HT-29 (cell line): ENCODE measurements at places on chromosomes 16 and 17.

- no peak for DNase-seq
These were observed 141.5 kb upstream of the CORO6 start for GRCh38 chr17:29764217-29764616.

- peak; percentile 48 for DNase-seq
These were observed 4.5 kb downstream of the PMP22 start for GRCh38 chr17:15260376-15261257.

- no peak for DNase-seq
These were observed 44.7 kb upstream of the KCNJ16 start for GRCh38 chr17:70030371-70030770.

GRCh38 chr17:59423137-59423724 lies 91.8 kb downstream of the YPEL2 start:
- DNase-seq, result no peak

GRCh38 chr17:16442141-16442540 lies 26.8 kb downstream of the TRPV2 start:
- no peak for DNase-seq

GRCh38 chr17:57461082-57461481 lies 204.8 kb downstream of the MSI2 start:
- no peak for DNase-seq

- no peak for DNase-seq
These were observed 120.6 kb downstream of the SHISA9 start for GRCh38 chr16:13021996-13022395.

DNA sequence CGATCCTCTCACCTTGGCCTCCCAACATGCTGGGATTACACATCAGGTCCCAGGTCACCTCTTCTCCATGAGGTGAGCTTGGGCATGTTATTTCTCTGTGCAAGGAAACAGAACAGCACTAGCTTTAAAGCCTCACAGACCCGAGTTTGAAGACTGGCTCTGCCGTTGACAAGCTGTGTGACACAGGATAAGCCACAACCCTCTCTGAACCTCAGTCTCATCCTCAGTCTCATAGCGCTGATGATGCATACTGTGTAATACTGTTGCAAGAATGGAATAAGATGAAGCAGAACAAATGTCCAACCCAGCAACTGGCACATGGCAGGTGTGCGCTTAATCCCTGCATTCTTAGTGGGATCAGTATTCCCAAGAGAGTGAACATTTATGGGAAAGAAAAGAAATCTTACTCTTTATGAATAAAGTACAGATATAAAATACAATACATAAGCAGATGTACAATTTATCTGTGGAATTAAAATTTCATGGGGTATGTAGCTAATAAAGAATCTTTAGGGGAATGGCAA lies 43.5 kb downstream of the ABAT start:
- no peak for DNase-seq

- no peak for DNase-seq
These were observed 47.1 kb downstream of the BCL7C start for GRCh38 chr16:30846649-30847402.

GRCh38 chr17:82874011-82874835 lies 34.4 kb upstream of the ZNF750 start:
- DNase-seq, result peak; percentile 87

- no peak for DNase-seq
These were observed 16.0 kb downstream of the SPNS3 start for GRCh38 chr17:4449736-4450135.

DNA sequence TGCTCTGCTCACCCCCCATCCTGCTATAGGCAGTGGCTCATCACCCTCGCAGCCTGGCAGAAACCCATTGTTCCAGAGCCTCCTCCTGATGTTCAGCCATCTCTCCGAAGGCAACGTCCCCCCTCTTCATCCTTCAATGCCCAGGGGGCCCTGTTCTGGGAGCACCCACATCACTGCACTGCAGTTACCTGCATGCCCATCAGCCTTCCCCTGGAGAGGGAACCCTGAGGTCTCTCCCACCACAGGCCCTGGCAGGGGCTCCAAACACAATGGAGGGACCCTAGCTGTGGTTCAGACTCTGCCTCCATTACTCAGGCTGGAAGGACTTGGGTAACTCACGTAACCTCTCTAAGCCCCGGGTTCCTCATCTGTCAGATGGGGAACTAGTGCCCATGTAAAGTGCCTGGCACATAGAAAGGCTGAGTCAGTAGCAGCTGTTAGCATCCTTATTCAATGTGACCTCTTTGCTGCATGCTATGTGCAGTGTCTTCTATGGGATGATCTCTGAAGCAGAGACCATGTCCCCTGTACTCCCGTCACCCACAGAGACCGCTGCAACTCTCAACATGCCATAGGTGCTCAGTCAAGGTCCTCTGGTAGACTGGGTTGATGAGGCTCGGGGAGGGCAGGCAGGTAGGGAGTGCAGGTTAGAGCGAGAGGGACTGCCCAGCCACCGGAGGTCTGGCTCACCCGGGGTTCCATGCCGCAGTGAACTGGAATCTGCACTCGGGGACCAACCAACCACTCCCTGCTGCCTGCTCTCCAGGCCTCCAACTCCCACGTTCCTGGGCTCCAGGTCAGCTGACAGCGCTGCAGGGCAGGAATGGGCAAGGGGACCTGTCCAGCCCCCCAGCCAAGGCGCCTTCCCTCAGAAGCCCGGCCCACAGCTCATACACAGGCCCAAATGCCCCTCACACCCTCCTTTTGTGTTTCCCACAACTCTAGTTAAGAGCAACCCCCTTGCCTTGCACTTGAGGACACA lies 233.2 kb downstream of the ZNF423 start:
- no peak for DNase-seq

- DNase-seq, result no peak
These were observed 3.4 kb upstream of the HID1 start for GRCh38 chr17:74975943-74976342.

GRCh38 chr17:10022416-10022815 lies 117.3 kb upstream of the RCVRN start:
- DNase-seq, result no peak

DNA sequence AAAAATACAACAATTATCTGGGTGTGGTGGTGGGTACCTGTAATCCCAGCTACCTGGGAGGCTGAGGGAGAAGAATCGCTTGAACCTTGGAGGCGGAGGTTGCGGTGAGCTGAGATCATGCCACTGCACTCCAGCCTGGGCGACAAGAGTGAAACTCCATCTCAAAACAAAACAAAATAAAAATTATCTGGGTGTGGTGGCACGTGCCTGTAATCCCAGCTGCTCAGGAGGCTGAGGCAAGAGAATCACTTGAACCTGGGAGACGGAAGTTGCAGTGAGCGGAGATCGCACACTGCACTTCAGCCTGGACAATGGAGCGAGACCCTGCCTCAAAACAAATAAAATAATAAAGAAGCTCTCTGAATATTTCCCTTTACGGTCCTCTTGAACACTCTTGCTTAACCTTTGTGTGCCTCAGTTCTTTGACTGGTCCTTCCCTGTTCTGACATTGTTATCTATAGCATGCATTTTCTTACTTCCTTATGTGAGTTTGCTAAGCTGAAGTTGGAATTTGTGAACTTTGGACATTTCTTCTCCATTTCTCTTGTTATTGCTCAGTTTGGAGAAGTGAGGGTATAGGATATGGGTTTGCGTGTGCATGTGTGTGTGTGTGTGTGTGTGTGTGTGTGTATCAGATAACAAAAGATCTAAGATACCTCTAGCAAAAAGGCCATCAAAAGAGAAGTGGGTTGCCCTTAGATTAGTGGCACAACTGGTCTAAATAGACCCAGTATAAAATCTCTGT lies 29.7 kb upstream of the WSB1 start:
- no peak for DNase-seq

GRCh38 chr17:20983359-20983637 lies 59.5 kb downstream of the USP22 start:
- DNase-seq, result no peak

GRCh38 chr17:11643851-11644250 lies 45.6 kb downstream of the DNAH9 start:
- no peak for DNase-seq

DNA sequence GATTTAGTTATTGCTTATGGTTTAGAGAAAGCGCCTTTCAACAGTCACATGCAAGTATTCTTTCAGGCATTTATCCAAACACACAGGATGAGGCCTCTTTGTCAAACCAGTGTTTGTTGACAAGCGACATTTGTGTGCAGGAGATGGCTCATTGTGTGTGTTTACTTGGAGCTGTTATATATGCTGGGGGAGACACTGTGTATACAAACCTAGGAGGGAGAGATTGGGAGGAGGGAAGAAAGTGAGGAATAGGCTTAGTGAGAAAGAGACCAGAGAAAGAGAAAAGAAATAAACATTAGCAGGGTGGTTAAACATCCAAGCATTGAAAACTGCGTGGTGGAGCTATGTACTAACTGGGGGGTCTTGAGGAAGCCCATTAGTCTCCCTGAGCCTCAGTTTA lies 437.6 kb downstream of the MAF start:
- no peak for DNase-seq

- no peak for DNase-seq
These were observed at the start of gene KCNJ12 for GRCh38 chr17:21376081-21376758. Gene KCNJ12 (plus strand): TSS chr17:21376357. CDS start chr17:21415343, 38,986 bp downstream.

- no peak for DNase-seq
These were observed 178.8 kb downstream of the MAP2K6 start for GRCh38 chr17:69593351-69593715.

- no peak for DNase-seq
These were observed at the start of gene CD300A for GRCh38 chr17:74466111-74466827. Gene CD300A (plus strand): TSS chr17:74466634. CDS start chr17:74466704, 70 bp downstream.

- DNase-seq, result no peak
These were observed 22.6 kb upstream of the NGFR start for GRCh38 chr17:49472527-49472926.

DNA sequence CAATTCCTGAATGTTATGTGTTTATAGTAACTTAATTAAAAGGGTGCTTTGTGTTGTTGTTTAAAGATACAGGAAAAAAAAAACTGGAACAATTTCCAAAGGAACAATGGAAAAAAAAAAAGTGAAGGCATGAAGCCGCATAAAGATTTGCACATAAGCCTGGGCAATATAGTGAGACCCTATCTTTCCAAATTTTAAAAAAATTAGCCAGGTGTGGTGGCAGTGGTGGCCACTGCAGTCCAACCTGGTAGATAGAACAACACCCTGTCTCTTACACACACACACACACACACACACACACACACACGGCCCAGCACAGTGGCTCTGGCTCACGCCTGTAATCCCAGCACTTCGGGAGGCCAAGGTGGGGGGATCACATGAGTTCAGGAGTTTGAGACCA lies 21.9 kb downstream of the GJC1 start:
- DNase-seq, result no peak

GRCh38 chr16:56910654-56911539 lies 21.0 kb upstream of the HERPUD1 start:
- no peak for DNase-seq

GRCh38 chr17:28763804-28764266 lies 20.0 kb downstream of the TRAF4 start:
- DNase-seq, result peak; percentile 89

GRCh38 chr17:60720763-60721531 lies 43.3 kb downstream of the BCAS3 start:
- DNase-seq, result peak; percentile 83

GRCh38 chr17:6179017-6179416 lies 108.8 kb downstream of the WSCD1 start:
- DNase-seq, result no peak

DNA sequence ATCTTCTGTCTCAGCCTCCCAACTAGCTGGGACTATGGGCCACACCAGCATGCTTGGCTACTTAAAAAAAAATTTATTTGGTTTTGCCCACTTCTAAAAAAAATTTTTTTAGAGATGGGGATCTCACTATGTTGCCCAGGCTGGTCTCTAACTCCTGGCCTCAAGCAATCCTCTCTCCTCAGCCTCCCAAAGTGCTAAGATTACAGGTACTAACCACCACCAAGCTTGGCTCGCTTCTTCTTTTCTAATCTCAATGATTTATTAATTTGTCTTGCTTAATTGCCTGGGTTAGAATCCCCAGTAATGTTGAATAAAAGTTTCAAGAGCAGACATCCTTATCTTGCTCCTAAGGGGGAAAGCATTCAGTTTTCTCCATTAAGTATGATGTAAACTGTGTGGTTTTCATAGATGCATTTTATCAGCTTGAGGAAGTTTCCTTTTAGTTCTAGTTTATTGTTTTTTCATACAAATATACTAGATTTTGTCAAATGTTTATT lies 65.8 kb upstream of the NACA2 start:
- DNase-seq, result no peak

GRCh38 chr17:55571095-55571494 lies 59.8 kb upstream of the SMIM36 start:
- DNase-seq, result no peak

GRCh38 chr16:3651461-3652372 lies 2.8 kb upstream of the DNASE1 start:
- DNase-seq, result no peak

DNA sequence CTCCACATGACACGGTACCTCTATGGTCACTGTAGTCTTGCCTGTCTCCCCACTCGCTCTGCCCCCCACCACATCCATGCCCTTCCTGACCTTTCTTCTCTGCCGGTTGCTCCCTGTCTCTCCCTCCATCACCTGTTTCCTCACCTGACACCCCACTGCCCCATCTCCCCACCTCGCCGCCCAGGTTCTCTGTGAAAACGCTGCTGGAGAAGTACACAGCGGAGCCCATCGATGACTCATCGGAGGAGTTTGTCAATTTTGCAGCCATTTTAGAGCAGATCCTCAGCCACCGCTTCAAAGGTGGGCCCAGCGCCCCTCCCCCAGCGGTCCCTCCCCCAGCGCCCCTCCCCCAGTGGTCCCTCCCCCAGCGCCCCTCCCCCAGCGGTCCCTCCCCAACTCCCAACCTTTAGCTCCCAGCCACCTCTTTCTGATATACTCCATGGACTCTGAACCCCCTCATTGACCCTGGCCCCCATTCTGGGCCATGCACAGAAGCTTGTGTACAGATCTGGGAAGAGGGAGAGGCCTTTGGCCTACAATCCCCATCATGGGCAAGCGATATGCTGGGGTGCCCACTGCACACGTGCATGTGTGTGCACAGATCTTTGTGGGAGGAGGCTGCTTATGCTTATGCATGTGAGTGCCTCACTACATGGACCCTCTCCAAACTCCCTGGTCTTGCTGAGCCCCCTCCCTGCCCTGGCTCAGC lies 4.1 kb downstream of the RUNDC3A start:
- no peak for DNase-seq

GRCh38 chr16:35931722-35932121 lies 2472.3 kb downstream of the TP53TG3F start:
- DNase-seq, result no peak

DNA sequence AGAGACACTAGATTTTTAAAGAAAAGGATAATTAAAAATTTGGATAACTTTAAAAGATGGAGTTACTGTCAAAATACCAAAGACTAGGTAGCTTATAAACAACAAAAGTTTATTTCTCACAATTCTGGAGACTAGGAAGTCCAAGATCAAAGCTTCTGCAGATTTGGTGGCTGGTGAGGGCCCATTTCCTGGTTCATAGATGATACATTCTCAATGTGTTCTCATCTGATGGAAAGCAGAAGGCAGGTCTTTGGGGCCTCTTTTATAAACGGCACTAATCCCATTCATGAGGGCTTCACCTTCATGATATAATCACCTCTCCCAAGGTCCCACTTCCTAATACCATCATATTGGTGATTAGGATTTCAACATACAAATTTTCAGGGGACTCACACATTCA lies 33.7 kb downstream of the NLK start:
- DNase-seq, result no peak

DNA sequence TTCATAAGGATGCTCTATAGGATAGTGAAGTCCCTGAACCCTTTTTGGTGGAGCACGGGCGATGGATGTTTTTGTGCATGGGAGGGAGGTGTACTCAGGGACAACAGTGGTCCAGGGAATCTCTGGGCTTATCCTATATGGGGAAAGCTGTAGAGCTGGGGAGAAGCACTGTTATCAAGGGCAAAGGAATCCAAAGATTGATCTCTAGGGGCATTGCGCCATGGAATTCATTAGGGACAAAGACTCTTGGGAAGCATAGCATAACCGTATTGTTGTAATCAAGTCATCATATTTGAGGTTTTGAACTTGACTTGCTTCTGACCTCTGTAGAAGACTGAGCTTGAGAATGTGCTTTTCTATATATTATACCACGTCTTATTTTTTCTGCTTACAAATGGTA lies 172.9 kb upstream of the ZFHX3 start:
- DNase-seq, result no peak
